ENCODE measurements at places on chromosomes 7 and 10.

GRCh38 chr10:68121852-68122251 is 12.6 kb downstream of the MYPN start:
- no peak for DNase-seq

DNA sequence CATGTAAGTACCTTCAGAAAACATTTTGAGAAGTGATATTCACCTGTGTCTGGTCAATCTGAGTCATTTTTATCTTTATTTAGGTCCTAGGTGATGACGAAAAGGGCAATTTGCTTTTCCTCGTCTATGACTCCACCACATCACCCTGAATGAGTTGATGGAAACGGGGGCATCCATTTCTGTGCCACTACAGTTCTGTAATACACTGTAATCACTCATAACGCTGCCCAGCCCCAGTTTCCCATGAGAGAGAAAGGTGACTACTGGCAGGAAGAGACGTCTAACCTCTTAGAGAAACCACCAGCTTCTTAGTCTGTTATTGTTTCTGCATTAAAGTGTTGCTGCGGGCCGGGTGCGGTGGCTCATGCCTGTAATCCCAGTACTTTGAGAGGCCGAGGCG is 205.3 kb upstream of the MKLN1 start:
- no peak for DNase-seq

- no peak for DNase-seq
Measured at GRCh38 chr10:12547301-12547771, 198.0 kb downstream of the CAMK1D start.

DNA sequence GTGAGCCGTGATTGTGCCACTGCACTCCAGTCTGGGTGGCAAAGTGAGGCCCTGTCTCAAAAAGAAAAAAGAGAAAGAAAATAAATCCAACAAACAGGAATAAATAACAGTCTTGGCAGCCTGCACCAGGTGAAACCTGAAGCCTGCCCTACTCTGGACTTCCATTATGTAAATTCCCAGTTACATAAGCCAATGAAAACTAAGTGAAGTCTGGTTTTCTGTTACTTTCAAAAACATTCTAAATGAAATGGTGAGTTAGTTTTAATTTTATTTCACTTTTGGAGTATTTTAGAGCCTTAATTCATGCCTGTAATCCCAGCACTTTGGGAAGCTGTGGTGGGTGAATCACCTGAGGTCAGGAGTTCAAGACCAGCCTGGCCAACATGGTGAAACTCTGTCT is 22.5 kb upstream of the HIBADH start:
- DNase-seq = no peak

DNA sequence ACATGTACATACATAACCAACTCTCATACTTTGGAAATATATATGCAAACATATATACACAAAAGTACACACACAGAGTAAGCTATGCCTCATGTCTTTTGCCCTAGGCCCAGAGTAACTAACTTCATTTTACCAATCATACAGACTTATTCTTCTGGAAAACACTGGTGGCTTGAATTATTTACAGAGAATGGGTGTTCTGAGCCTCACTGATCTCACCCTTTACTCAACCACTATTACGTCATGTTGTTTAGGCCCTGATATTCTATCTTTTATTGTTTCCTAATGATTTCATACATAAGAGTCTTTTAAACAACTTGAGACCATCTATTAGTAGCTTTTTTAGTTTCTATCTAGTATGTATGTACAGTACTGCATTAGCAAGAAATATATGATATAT is 43.0 kb downstream of the ANK3 start:
- DNase-seq = no peak

- no peak for DNase-seq
Measured at GRCh38 chr10:117166418-117167345, 28.6 kb upstream of the VAX1 start.

DNA sequence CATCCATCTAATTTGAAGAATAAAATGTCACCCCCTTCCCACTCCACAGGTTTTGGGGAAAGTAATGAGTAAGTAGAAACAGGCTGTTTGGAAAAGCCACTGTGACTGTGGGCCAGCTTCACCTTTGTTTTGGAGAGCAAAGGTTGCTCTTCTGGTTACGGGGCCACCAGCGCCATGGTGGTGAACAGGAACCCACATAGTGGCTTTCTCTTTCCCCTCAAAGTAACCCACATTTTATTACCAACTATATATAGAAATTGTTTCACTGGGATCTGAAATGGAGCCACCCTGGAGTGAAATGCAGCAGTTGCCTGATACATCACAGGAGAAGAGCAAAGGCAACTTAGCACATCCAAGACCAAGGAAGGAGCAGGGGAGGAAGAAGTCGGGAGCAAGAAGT is 112.3 kb upstream of the EFCAB10 start:
- DNase-seq = no peak

DNA sequence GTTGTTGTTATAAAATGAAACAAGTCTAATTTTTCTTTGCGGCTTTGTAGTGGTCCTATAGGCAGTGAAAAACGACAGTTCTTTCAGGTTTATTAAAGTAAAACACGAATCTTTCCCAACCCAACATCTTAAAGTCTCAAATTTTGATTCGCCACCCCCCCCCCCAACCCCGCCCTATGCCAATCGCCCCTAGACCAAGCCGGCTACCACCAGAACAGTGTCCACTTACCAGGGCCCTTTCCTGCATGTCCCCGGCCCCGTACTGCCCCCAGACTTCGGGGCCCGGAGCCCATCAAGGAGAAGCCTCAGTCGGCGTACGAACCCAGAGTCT is 335 bp upstream of the CHCHD1 start:
- DNase-seq = no peak

DNA sequence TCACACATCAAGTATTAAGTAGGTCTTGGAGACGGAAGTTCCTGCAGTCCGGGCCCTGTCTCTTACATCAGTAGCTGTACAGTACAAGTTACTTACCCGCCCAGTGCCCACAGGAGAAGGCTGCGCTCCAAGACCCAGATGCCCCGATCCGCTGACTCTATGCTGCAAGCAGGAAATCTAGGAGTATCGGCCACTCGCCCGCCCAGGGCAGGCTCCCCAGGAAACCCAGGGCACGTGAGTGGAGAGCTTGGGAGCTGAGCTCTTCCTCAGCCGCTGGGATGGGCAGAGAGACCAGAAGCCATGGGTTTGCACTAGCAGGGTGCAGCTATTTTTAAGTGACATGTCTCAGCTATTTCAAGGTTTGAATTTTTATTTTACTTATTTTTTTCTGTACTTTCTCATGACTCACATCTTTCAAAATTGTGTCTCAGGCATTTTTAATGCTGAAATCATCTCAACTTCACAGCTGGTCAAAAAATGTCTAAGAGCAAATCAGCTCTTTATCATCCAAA is 1.9 kb upstream of the GPER1 start:
- no peak for DNase-seq

DNA sequence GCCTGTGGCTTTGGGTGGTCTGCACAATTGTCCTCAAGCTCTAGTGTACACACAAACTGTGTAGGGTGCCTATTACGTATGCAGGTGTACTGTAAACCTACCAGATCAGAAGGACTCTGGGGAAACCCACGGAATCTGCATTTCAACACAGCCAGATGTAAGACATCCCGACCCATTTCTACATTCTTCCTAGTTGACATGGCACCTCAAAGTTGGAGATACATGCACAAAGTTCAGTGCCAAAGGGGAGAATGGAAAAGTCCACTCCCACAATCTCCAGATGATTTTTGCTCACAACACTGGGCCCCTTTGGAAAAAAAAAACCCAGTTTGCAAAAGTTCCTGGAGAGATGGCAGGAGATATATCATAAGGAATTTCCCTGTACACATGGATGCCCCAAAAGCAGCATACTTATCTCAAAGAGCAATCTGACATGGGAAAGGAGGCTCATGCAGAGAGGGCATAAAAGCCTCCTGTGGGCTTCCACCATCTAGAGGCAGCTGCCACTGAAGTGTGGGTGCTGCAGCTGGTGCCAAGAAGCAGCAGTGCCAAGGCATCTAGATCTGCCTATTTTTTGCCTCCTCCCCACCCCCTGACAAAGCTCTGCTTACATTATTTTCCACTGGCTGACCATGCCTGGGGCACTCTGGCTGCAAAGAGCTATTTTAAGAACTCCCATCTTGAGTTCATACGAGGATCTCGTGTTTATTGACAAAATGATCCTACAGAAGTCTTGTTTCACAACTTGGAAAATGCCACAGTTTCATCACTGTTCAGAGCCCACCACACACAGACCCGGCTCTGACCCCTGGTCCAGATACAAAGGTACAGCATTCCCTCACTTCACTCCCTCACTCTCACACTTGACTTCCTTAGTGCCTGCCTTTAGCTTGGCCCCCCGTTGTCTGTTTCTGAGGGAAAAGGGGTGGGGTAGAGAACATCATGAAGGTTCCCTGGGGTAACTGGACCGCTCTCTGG is 12.9 kb downstream of the TECTB start:
- no peak for DNase-seq

DNA sequence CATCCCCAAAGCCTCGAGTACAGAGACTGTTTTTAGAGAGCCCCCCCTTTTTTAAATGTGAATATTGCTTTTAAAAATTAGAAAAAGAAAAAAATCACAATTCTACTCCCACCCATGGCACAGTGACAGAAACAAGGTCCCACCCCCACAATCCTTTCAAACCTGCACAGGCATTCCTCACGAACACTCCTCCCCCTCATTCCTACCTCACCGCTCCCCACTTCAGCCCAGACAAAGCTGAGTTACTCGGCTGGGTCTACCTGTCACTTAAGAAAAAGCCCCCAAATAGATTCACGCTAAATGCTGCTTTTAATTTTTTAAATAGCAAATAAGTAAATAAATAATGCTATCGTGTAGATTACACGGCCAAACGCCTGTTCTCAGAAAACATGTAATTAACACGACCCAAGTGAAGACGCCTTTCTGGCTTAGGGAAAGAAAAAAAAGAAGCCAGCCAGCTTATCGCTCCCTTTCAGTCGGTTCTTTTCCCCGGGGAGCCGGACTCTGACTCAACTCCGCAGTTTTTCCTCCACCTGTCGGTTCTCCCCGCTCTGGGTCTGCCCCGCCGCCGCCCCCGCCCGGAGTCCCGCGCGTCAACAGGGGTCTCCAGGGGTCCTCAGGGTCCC is 739 bp downstream of the MPP7 start:
- DNase-seq = no peak

- DNase-seq = no peak
Measured at GRCh38 chr10:821322-821721, 110.2 kb downstream of the LARP4B start.
